A549 treated with GW870086 at 1 μM for 4 hours (cell line): ENCODE measurements at places on chromosomes 13 and 19. TPM values are rescaled to one million over a fixed set of nuclear protein-coding genes. Genes with fewer than 3 reads are reported as not detected.

Gene SIGLEC9
- 0.06 to 0.08 TPM in 2 of 5 replicates, not detected in the others for total RNA-seq

Gene DAND5
- 0.07 to 0.32 TPM (median 0.10 TPM) in 4 of 5 replicates, not detected in the other for total RNA-seq

Gene EPS8L1
- 5.0 to 6.5 TPM (median 5.9 TPM) in 5 replicates for total RNA-seq

Gene PLIN5
- total RNA-seq = 0.10 to 0.15 TPM (median 0.12 TPM) in 3 of 5 replicates, not detected in the others
